Naive thymus-derived CD8-positive, alpha-beta T cell (primary cell): ENCODE measurements at places on chromosomes 5 and 9.
A peak's percentile ranks its signal among the peaks of the same experiment; 100 is the strongest.

GRCh38 chr9:119332522-119332921 is 36.7 kb downstream of the BRINP1 start:
- no peak overlapping the region for H3K27ac ChIP-seq
- H3K36me3 ChIP-seq = no peaks in the 10 kb centered on the region
- H3K4me1 ChIP-seq = no peaks in the 10 kb centered on the region
- H3K4me3 ChIP-seq = no peak overlapping the region
- no peak for DNase-seq
- no peaks in the 10 kb centered on the region for H3K27me3 ChIP-seq

GRCh38 chr5:147796556-147797308 is 14.2 kb upstream of the JAKMIP2 start:
- no peak overlapping the region for H3K4me3 ChIP-seq
- no peak overlapping the region for H3K27ac ChIP-seq
- DNase-seq = no peak
- no peaks in the 10 kb centered on the region for H3K4me1 ChIP-seq

GRCh38 chr5:135996611-135997010 is 32.2 kb upstream of the TGFBI start:
- H3K4me1 ChIP-seq = no peaks in the 10 kb centered on the region
- no peak for DNase-seq
- H3K27ac ChIP-seq = no peak overlapping the region
- H3K27me3 ChIP-seq = peaks cover 4% of the 10 kb centered on the region

GRCh38 chr9:36456480-36457065 is 56.5 kb upstream of the RNF38 start:
- H3K27me3 ChIP-seq = no peaks in the 10 kb centered on the region
- H3K4me1 ChIP-seq = peaks cover 71% of the 10 kb centered on the region
- no peak for DNase-seq
- H3K27ac ChIP-seq = peak overlapping the region; percentile 91
- no peaks in the 10 kb centered on the region for H3K36me3 ChIP-seq

DNA sequence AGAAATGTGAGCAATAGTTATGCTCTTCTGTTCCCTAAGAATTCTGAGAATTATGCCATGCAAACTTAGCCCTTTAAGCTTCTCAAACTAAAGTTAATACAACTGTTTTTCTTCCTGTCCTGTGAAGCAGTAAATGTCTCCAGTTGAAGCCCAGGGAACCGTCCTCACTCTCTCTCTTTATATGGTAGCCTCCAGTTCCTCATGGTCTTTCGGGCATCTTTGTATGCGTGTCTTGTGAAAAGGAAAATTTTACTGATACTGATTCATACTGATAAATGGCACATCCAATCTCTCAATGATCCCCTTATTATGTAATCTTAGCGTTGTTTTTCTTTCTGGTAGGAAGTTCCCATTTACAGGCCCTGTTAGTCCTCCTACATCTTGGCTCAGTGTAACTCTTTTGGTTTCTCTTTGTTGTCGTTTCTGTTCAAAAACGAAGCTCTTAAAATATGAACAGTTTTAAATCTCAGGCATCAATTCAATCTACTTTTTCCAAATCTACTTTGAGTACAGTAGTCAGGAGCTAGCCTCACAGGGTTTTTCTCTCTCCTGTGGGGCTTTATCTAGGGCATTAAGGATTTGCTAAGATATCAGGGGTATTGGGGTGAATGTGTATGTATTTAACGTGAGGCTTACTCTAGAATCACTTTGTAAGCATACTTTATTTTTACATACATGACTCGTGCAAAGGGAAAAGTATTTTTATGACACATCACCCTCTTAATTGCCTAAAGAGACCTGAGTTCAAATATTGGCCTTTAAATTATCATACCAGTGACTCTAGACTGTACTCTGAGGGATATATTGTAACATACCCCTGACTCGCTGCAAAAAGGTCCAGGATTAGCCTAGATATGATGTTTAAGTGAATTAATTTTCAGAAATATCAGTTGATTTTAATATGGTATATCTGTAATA is 258.0 kb downstream of the NR3C1 start:
- H3K36me3 ChIP-seq = peaks cover 64% of the 10 kb centered on the region
- H3K27me3 ChIP-seq = no peaks in the 10 kb centered on the region
- no peak overlapping the region for H3K27ac ChIP-seq
- H3K4me3 ChIP-seq = no peak overlapping the region

- no peak overlapping the region for H3K27ac ChIP-seq
- no peak for DNase-seq
- H3K4me3 ChIP-seq = no peak overlapping the region
These were observed 1242.3 kb upstream of the WWC1 start for GRCh38 chr5:167049043-167049663.

DNA sequence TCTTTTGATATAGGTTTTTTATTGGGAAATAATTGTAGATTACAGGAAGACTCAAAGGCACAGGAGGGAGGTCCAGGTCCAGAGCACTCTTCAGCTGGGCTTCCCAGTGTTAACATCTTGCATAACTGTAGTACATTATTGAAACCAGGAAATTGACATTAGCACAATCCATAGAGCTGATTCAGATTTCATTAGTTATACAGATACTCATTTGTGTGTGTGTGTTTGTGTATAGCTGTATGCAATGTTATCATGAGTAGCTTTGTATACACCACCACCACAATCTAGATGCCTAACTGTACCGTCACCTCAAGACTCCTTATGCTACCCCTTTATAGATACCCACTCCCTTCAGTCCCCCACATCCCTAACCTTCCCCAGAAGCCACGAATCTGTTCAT is 47.9 kb downstream of the SLC36A1 start:
- no peaks in the 10 kb centered on the region for H3K27me3 ChIP-seq
- H3K4me3 ChIP-seq = no peak overlapping the region
- H3K4me1 ChIP-seq = no peaks in the 10 kb centered on the region
- H3K36me3 ChIP-seq = peaks cover 2% of the 10 kb centered on the region
- no peak overlapping the region for H3K27ac ChIP-seq

DNA sequence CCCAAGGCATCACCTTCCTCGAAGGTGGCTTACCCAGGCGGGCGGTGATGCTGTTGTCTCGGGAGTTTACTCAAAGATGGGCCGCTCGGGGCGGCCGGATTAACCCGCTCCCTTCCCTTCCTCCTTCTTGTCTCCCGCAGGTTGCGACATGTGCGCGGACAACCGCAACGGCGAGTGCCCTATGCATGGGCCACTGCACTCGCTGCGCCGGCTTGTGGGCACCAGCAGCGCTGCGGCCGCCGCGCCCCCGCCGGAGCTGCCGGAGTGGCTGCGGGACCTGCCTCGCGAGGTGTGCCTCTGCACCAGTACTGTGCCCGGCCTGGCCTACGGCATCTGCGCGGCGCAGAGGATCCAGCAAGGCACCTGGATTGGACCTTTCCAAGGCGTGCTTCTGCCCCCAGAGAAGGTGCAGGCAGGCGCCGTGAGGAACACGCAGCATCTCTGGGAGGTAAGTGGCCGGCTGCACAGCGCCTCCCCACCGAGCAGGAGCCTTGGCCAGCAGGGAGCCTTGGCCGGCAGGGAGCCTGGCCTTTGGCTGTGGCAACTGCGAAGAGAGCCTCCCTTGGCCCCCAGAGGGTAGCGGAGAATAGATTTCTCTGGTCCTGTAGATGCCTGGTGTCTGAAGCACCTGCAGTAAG is 10.6 kb downstream of the PRDM6 start:
- H3K4me3 ChIP-seq = no peak overlapping the region
- H3K36me3 ChIP-seq = no peaks in the 10 kb centered on the region
- H3K4me1 ChIP-seq = peaks cover 10% of the 10 kb centered on the region

GRCh38 chr5:124444147-124444775 is 302.2 kb downstream of the ZNF608 start:
- no peaks in the 10 kb centered on the region for H3K27me3 ChIP-seq
- no peak overlapping the region for H3K27ac ChIP-seq
- no peak for DNase-seq
- H3K4me1 ChIP-seq = no peaks in the 10 kb centered on the region
- no peaks in the 10 kb centered on the region for H3K36me3 ChIP-seq

- no peak for DNase-seq
- H3K4me1 ChIP-seq = peaks cover 13% of the 10 kb centered on the region
- no peaks in the 10 kb centered on the region for H3K27me3 ChIP-seq
- H3K4me3 ChIP-seq = no peak overlapping the region
- H3K36me3 ChIP-seq = no peaks in the 10 kb centered on the region
These were observed 99.4 kb downstream of the OXCT1 start for GRCh38 chr5:41770799-41771198.

GRCh38 chr9:128231638-128232527 is 28.7 kb downstream of the DNM1 start:
- H3K4me1 ChIP-seq = no peaks in the 10 kb centered on the region
- DNase-seq = no peak
- no peak overlapping the region for H3K4me3 ChIP-seq

DNA sequence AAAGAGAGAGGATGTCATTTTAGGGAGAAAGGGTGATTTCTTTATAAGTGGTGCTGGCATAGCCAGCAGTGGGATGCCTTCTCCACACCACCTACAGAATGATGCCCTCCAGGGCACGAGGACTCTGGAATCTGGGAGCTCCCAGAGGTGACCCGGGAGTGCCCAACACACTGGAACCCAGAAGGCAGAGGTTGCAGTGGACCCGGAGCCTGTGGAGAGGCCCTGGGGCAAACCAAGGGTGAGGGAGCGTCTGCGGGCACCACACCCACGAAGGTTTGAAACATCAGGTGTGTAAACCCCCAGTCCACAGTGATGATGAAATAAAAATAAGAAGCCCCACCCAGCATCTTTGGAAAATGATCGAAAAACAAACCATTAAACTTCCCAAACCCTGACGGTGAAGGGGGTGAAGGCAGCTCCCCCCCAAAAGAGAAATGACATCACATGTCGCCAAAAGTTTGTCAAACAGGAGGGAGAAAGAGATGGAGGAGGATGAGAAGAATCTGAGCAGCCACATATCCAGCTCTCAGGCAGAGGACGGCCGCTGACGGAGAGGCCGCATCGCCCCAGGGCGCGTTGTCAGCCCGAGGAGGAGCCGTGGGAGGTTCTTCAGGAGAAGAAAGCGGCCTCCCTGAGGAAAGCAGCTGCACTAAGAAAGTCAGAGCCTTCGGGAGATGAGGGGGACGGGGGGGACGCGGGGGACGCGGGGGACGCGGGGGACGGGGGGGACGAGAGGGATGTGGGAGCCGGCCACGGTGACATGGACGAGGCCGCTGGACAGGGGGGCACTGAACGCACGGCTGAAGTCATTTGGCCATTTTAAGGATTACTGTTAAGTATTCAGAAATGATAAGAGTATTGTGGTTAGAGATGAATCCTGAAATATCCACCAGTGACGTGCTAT is 43.1 kb upstream of the NSMF start:
- H3K36me3 ChIP-seq = no peaks in the 10 kb centered on the region
- DNase-seq = no peak
- peaks cover 4% of the 10 kb centered on the region for H3K4me1 ChIP-seq
- no peak overlapping the region for H3K4me3 ChIP-seq
- H3K27me3 ChIP-seq = no peaks in the 10 kb centered on the region
- H3K27ac ChIP-seq = peak overlapping the region; percentile 29

DNA sequence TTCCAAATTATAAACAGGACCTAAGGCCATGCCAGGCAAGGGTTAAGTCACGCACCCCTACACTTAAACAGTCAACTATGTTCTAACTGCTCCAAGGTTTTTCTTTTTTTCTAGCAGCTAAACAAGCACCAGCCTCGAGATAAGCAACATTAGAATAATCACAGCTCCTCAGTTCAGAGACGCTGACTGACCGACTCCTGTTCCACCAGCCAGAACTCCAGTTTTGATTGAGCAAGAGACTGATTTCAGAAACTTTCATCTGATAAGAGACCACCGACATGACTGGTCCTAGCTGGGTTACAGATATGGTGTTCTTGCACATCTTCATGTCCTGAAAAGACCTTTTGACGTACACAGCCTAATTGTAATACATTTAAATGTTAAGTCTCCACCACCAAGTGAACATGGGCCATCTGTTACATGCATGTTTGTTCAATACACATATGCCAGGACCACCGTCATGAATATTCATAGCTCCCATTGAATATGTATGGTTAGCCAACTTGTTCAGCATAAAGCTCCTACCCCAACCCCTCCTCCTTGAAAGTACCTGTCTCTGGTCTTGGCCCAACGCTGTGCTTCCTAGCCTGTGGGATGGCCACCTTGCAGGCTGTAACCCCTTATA is 23.7 kb upstream of the OTULINL start:
- H3K36me3 ChIP-seq = no peaks in the 10 kb centered on the region
- no peak for DNase-seq
- H3K27ac ChIP-seq = no peak overlapping the region
- peaks cover 44% of the 10 kb centered on the region for H3K4me1 ChIP-seq

DNA sequence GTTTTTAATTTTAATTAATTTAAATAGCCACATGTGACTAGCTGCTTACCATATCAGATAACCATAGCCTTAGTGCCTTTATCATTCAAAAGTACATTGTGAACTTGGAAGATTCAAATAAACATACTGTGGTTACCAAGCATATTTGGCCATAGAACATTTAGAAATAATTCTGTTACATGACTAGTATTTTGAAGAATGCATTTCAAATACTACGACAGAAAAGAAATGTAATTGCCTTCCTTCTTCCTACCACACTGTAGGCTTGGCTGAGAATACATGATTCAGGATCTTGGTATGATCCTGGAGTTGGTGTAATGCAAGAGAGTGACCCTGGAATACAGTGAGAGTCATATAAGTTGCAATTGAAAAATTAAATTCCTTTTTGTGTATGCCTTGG is 109.7 kb upstream of the PCA3 start:
- peaks cover 8% of the 10 kb centered on the region for H3K4me1 ChIP-seq

DNA sequence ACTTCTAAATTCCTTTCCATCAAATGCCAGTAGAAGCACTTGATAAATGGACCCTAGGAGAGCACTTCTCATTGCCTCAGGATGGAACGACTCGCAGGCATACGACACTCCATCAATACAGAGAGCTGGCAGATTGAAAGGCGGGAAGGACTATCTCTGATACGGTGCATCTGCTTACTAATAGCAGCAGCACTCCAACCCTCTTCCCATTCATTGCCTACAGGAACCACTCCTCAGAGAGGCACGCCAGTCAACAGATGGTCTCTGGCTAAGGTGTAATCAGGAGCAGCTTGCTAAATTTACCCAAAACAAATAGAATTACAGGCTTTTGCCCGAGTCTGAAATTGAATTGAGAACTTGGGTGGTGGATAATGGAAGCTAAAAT is 168.1 kb downstream of the EFNA5 start:
- no peaks in the 10 kb centered on the region for H3K36me3 ChIP-seq
- DNase-seq = no peak
- H3K4me3 ChIP-seq = no peak overlapping the region
- no peak overlapping the region for H3K27ac ChIP-seq
- no peaks in the 10 kb centered on the region for H3K4me1 ChIP-seq

DNA sequence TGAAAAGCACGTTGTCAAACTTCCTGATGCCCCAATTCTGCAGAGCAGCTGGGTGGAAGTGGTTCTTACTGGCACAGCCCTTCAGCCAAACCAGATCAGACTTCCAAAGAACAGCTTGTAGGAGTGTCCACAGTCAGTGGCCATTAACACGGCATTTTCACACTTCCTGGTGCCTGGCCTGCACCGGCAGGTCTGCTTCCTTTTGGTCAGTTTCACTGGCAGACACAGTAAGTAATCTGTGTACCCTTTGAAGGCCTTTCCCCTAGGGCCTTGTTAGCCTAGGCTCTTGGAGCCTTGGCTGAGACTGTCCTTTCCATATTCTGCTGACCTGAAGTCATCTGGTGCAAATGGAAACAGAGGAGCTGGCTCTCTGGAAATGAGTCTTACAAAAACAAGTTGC is 297.5 kb upstream of the TNC start:
- peaks cover 1% of the 10 kb centered on the region for H3K4me1 ChIP-seq
- no peaks in the 10 kb centered on the region for H3K36me3 ChIP-seq
- H3K27ac ChIP-seq = no peak overlapping the region
- H3K4me3 ChIP-seq = no peak overlapping the region
